ENCODE measurements at places on chromosomes 7 and 10.

DNA sequence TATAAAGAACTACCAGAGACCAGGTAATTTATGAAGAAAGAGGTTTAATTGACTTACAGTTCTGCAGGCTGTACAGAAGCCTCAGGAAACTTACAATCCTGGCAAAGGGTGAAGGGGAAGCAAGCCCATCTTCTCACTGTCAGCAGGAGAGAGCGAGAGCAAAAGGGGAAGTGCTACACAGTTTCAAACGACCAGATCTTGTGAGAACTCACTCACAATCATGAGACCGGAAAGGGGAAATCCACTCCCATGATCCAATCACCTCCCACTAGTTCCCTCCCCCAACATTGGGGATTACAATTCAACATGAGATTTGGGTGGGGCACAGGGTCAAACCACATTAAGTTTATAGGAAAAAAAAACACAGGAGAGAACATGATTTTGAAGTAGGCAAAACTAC, 222.1 kb upstream of the SHH start:
- DNase-seq: no peak

- DNase-seq: no peak
These were observed 8.5 kb upstream of the ARMS2 start for GRCh38 chr10:122445904-122446303.

GRCh38 chr10:69508738-69509340, 57.6 kb downstream of the TSPAN15 start:
- DNase-seq: no peak

DNA sequence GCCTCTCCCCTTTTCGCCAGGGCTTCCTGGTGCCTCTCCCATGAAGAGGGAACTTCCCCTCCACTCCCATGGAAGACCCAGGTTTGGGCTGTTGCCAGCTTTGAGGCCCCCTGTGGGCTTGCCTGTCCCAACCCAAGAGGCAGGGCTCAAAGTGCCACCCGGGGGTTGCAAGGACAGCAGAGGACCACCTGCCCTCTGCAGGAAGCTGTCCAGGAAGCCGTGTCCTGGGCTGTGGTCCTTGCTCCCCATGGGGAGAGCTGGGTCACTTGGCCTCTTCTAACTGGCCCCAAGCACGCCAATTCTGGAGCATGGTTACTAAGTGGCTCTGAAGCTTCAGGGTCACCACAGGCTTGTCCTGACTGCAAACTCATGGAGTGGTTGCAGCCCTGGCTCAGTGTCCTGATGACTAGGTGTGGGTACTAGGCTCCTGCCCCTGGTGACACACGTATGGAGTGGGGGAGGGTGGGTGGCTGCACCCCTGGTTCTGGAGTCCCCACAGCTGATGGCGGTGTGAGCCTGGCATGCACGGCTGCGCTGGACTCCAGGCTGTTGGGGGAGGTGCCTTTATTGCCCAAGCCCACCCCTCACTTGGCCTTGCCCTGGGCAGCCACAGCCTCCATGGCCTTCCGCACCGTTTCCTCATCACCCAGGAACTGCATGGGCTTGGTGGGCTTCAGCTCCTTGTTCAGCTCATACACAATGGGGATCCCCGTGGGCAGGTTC, 3.0 kb downstream of the PGAM2 start:
- DNase-seq: no peak

GRCh38 chr10:108421266-108421665, 1256.8 kb upstream of the SORCS1 start:
- peak; percentile 15 for DNase-seq

GRCh38 chr10:84065804-84066601, 73.3 kb upstream of the GHITM start:
- DNase-seq: no peak

DNA sequence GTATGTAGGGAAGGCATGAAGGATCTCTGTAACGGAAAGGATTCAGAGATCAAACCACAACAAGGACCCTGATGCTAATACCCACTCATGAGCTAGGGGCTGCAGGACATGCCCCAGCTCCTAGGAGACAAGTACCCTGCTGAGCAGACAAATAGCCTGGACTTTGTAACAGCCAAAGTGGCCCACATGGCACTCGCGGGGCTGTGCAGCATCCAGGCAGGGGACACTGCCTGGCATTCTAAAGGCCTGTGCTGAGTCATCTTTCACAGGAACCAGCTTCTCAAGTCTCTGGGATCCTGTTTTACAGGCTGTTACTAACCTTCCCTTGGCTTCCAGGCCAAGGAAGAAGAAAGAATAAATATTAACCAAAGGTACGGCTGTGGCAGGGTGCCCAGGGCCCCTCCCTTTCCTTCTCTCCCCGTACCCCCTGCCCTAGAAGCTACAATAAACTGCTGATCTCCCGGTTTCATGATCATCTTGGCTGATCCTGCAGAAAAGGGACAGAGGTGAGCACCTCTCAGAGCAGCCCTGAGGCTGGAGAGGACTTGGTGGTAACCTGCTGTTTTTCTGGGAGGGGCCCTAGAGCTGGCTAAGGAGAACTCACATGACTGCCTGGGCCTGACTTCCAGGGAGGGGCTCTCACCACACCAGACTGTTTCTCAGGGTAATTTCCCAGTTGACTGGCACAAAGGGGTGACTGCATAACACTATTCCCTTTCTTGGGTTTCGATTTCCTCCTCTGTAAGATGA, 4.2 kb upstream of the RPEL1 start:
- DNase-seq: peak; percentile 94

DNA sequence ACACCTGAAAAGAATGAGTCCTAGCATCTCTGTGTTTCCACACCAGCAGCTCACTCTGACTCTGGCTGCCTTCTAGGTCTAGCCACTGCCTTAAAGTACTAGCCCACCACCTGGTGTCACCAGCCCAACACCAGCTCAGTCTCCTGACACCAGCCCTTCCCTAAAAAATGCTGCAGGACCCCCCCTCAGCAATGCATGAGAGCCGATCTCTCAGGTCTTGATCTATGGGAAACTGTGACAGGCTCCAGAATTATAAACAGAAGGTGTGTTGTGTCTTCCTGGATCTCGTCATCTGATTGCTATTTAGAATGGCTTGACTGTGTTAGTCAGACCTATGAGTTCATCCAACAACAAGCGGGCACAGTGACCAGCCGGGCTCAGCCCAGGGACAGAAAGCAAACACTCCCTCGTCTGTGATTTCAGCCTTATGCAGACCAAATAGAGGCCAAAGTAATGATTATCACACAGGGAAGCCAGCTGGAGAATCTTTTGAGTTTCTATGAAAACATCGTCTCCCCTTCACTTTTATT, 66.6 kb downstream of the CUBN start:
- peak; percentile 95 for DNase-seq

GRCh38 chr7:36916619-36917018, 192.3 kb upstream of the AOAH start:
- no peak for DNase-seq

- DNase-seq: no peak
These were observed 62.9 kb downstream of the REEP3 start for GRCh38 chr10:63583909-63584724.

DNA sequence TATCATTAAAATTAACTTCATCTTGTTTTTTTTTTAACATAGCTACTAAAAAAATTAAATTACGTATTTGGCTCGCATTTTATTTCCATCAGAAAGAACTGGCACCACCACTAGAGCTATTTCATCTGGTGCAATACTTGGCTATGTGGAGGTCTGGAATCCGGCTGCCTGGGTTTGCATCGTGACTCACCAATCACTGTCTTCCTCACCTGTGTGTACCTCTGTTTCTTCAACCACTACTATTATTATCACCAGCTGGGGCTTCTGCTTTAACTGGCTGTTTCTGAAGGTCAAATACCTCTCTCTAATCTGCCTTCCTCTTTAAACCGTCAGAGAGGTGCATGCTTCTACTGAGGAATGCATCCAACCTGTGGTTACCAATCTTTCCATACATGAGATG, 6.5 kb downstream of the WDR91 start:
- peak; percentile 68 for DNase-seq

GRCh38 chr7:16916105-16916639, 34.4 kb upstream of the AGR3 start:
- peak; percentile 90 for DNase-seq

- DNase-seq: peak; percentile 29
These were observed 282.5 kb downstream of the BMPER start for GRCh38 chr7:34187798-34188307.

GRCh38 chr7:43658718-43659548, 70.4 kb downstream of the COA1 start:
- DNase-seq: peak; percentile 83

DNA sequence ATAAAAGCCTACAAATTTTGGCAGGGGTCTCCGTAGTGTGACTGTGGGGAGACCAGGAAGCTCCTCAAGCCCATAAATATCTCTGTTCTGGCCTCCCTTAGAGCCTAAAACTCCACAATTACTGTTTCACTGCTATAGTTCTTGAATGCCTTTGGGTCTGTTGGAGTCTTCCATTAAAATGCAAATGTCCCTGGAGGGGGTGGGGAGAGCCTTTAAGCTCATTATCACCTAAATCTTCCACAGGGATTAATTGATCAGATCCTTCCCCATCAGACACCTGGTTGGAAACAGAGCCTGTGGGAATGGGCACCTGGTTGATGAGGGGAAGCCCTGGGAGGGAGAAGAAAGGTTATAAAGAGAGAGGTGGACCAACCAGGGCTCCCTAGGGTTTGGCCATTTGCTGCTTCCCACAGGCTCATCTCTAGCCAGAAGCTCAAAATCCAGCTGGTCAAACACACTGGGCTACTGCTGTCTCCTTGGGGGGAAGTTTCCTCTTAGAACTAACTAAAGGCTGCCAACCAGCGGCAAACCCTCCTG, 718.2 kb downstream of the LRMDA start:
- DNase-seq: no peak

- DNase-seq: no peak
These were observed 48.8 kb upstream of the CAMK2B start for GRCh38 chr7:44374007-44374763.

DNA sequence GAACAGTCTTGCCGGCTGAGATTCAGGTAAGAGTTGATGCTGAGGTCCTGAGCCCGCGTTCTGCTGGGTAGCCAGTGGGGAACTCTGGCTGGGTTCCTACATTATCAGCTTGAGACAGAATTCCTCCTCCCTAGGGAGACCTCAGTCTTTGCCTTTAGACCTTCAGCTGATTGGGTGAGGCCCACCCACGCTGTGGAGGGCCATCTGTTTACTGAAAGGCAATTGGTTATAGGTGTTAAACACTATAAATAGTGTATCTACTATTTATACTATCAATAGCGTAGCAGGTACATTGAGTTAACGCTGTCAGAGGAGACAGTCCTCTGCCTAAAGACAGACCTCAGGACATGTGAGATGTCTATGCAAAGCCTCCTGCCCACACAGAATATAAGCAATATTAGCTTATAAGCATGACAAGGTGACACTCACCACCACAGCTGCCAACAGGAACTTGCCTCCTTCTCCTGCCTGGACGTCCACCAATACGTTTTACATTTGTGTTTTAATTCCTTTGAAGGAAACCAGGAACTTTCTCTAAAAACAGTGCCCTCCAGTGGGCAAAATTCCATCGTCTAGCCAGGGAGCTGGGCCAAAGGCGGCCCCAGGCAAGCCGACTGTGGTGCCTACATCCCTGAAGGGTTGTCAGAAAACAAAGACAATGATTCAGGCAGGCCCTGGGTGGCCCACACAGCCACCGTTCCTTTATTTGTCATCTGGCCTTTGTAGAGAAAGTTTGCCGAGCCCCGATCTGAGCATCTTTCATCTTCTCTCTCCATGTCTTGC, 58.8 kb downstream of the INSIG1 start:
- peak; percentile 20 for DNase-seq

DNA sequence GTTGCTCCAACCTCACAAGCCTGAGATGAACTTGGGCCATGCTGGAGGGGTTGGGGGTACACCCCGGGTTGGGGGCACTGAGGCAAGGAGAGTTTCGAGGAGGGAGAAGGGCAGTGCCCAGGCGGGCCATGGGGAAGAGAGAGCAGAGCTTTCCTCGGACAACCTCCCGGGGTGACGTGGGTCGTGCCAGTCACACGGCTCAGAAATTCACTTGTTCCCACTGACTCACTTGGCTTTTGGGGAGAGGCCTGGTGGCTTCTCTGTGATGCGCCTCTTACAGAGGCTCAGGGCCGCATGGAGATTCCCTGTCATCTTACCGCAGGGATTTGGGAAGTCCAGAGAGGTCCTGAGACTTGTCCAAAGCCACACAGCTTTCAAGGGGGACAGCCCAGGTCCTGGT, 2.9 kb downstream of the LAT2 start:
- DNase-seq: no peak

DNA sequence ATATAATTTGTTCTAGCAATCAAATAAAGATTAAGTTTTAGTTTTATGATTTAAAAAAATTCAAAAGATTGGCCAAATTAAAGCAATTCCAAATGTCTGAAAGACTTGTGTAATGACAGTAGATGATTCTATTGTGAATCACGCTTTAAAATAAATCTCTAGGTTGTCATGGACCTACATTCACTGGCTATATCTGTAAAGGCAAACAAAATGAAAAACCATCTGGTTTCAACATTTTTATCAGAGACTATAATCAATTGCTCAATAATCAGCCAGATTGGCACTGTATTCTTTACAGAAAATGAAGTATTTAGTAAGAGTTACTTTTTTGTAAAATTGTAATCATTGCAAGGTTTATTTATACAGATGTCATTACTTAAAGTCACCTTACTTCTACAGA, 60.7 kb downstream of the DGKB start:
- peak; percentile 33 for DNase-seq

- DNase-seq: no peak
These were observed 45.3 kb upstream of the FAM133B start for GRCh38 chr7:92635538-92635937.

DNA sequence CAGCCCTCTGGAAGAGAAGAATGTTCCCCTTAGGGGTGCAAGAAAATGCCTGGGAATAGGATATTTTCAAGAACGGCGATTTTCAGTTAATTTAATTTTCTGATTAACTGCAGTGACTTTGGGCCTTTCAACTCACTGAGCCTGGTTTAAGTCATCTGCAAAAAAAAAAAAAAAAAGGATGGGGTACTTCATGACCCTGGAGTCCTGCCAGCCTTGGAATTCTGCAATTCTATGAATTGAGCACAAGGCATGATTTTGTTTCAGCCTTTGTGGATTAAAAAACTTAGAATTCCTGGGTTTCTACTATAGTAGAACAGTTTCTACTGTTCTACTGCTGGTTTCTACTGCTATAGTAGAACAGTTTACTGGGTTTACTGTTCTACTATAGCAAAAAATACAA, 58.3 kb upstream of the CALD1 start:
- no peak for DNase-seq

DNA sequence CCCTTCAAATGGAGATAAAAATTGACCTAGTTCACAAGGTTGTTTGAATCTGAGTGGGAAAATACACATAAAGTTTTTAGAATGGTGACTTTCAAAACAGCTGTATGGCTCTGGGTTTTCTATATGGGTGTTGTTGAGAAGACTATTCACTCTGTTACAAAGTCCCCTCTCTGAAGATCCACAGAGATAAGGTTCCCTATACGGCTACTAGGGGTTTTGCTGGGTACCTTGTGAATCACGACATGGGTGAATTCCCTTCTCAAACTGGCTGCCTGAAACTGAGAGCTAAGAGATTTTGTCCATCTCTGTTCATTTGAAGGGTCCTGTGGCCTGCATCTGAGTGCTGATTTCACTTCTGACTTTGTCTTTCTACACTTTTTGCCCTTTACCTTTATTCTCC, 11.8 kb upstream of the SLC13A1 start:
- no peak for DNase-seq

DNA sequence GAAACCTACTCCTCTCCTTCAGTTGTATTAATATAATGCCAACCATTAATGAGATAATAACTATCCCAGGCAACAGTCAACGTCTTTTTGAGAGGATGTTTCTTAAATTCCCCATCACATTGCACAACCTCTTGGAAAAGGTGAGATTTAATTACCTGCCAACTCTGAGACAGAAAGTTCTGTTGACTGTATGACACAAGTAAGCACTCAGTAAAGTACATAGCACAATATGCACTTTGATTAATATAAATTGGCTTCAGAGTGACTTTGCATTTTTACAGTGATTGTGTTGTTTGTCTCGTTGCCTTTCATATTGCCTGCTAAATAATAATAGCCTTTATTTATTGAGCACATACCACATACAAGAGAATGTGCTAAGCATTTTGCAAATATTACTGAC, 46.7 kb downstream of the CAV1 start:
- DNase-seq: peak; percentile 94
